SJCRH30 (cell line): ENCODE measurements at places on chromosomes 1 and 21. TPM values are rescaled to one million over a fixed set of nuclear protein-coding genes. Genes with fewer than 3 reads are reported as not detected.

DNA sequence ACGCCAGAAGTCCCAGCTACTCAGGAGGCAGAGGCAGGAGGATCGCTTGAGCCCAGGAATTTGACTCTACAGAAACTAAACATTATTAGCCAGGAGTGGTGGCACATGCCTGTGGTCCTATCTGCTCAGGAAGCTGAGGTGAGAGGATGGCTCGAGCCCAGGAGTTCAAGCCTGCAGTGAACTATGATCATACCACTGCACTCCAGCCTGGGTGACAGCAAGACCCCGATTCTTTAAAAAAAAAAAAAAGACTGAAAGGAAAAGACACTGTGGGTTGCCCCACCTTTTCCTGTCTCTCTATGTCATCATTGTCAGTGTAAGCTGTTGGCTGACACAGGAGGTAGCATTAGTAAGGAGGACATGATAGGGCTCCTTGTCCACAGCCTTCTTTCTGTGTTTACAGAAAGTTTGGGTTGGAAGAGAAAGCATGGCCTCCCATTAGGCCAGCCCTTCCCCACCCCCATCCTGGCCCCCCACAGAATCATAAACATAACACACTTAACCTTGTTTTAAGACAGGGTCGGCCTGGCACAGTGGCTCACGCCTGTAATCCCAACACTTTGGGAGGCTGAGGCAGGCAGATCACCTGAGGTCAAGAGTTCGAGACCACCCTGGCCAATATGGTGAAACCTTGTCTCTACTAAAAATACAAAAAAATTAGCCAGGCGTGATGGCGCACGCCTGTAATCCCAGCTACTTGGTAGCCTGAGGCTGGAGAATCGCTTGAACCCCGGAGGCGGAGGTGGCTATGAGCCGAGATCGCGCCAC is 20.6 kb upstream of the RCAN3 start:
- DNase-seq = no peak

DNA sequence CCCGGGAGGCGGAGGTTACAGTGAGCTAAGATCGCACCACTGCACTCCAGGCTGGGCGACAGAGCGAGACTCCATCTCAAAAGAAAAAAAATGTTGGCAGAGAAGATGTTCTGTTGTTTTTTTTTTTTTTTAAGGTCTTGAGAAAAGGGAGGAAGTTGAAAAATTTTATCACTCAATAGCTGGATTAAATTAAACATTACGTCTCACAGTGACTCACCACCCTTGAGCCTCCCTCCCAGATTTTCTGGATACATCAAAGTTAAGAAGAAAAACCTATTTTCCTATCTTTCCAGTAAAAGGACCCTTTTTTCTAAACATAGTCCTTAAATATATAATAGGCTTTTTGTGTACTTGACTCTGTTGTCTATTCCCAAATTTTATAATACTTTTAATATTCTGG is 35.5 kb downstream of the IFNAR1 start:
- DNase-seq = no peak

DNA sequence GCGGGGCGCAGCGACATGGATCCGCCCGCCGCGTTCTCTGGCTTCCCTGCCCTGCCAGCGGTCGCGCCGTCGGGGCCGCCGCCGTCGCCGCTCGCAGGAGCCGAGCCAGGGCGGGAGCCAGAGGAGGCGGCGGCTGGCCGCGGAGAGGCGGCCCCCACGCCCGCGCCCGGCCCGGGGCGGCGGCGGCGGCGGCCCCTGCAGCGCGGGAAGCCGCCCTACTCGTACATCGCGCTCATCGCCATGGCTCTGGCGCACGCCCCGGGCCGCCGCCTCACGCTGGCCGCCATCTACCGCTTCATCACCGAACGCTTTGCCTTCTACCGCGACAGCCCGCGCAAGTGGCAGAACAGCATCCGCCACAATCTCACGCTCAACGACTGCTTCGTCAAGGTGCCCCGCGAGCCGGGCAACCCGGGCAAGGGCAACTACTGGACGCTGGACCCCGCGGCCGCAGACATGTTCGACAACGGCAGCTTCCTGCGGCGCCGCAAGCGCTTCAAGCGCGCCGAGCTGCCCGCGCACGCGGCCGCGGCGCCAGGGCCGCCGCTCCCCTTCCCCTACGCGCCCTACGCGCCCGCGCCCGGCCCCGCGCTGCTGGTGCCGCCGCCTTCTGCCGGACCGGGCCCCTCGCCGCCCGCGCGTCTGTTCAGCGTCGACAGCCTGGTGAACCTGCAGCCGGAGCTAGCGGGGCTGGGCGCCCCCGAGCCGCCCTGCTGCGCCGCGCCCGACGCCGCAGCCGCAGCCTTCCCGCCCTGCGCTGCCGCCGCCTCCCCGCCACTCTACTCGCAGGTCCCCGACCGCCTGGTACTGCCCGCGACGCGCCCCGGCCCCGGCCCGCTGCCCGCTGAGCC is 459 bp downstream of the FOXE3 start:
- no peak for DNase-seq

- DNase-seq = no peak
These were observed 14.4 kb downstream of the MAPKAPK2 start for GRCh38 chr1:206699000-206699586.

The ZNF362 gene
- total RNA-seq = 27.3 and 29.3 TPM in 2 replicates

The CLDN17 gene
- not detected in 2 replicates for total RNA-seq

The C21orf91 gene
- total RNA-seq = 21.1 and 23.7 TPM in 2 replicates

The MYBPHL gene
- 5.8 and 5.9 TPM in 2 replicates for total RNA-seq
